Effector memory CD8-positive, alpha-beta T cell (primary cell): ENCODE measurements at places on chromosomes 6 and 20.

DNA sequence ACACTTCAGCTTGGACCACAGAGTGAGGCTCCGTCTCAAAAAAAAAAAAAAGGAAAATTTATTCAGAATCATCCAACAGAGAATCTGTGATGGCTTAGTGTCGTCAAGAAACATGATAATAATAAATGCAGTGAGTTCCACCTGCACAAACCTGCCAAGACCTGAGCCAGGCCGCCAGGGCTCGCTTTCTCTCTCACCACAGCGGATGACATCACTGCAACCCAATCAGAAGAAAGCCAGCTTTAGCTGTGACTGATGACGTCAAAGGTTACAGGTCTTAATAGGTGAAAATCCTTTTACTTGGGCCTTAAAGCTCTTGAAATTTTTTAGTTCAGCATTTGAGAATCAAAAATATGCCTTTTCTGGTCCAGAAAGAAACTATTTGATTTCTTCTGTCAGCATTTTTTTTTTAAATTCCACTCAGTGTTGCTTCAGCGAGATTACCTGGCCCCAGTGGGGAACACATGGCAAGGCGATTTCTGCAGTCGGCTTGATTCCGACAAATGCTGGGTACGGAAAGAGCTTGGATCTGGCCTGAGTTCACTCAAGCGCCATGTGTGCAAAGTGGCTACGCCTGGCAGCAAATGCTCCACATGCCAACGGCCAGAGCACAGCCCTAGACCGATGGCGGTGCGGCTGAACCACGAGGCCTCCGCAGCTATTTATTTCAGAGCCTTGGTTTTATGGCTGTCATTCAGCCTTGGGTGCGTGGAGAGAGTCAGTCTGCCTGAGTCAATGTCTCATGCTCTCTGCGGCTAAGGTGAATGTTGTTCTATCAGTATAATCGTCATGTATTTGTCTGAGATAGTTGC lies 105.7 kb upstream of the QKI start:
- no peak for DNase-seq

GRCh38 chr6:131867744-131868143 lies 59.9 kb downstream of the ENPP1 start:
- no peak for DNase-seq

GRCh38 chr6:69732045-69732444 lies 64.8 kb downstream of the LMBRD1 start:
- no peak for DNase-seq

- no peak for DNase-seq
These were observed 58.0 kb downstream of the APCDD1L start for GRCh38 chr20:58457083-58457695.

DNA sequence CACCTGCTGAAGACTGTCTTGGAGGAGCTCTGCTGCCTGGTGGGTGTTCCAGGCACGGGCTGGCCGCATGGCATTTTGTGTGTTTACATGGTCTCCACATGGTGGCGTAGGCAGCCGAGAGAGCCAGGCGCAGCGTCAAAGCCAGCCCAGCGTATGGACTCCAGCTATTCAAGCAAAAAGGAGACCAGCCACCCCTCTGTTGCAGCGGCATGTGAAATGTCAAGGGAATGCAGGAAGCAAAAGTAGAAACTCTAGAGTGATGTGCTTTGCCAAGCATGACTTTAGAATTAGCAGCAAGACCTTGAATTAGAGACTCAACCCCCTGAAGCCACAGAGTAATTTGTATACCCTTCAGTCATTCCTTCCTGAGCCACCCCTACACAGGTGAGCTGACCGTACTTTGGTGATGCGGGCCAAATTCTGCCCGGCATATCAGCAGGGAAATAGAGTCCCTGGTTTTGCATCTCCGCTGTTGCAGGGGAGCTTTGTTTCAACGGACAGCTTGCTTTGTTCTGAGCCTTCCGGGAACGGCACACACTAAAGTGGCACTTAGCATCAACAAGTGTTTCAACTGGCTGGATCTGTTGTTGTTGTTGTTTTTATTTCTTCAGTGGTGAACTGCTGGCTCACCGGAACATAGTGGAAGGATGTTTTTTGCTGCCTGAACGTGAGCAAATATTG lies 48.5 kb downstream of the FNDC1 start:
- no peak for DNase-seq

- DNase-seq = no peak
These were observed 165.1 kb downstream of the LMBRD1 start for GRCh38 chr6:69631552-69632346.

DNA sequence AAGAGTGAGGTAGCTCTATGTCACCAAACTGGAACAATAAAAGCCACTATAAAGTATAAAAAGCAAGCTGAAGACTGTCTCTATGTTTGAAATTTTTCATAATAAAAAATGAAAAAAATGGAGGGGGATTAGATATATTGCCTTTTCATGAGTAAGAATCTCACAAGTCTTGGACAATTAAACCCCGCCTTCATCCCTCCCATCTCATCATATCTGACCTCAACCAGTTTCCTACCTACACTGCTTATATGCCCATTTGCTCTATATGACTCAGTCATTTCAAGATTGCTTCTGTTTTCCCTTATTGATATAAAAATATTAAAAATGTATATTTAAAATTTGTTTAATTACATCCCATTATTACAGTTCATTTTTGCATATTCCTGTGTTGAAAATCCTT lies 2.9 kb upstream of the TRIM39 start:
- no peak for DNase-seq

- DNase-seq = no peak
These were observed 19.9 kb downstream of the TPX2 start for GRCh38 chr20:31758991-31759390.

GRCh38 chr20:13533946-13534345 lies 104.8 kb downstream of the TASP1 start:
- DNase-seq = no peak
